Activated T-cell treated with anti-CD3 and anti-CD28 coated beads, Interleukin-2, amount 50 U/mL, for 4 hours (primary cell): ENCODE measurements at places on chromosomes 1 and 21.
A peak's percentile ranks its signal among the peaks of the same experiment; 100 is the strongest.

GRCh38 chr1:114234408-114235124 is 80.9 kb upstream of the SYT6 start:
- DNase-seq: no peak

- no peak for DNase-seq
Observed at GRCh38 chr1:28161751-28162150, 14.7 kb downstream of the PTAFR start.

DNA sequence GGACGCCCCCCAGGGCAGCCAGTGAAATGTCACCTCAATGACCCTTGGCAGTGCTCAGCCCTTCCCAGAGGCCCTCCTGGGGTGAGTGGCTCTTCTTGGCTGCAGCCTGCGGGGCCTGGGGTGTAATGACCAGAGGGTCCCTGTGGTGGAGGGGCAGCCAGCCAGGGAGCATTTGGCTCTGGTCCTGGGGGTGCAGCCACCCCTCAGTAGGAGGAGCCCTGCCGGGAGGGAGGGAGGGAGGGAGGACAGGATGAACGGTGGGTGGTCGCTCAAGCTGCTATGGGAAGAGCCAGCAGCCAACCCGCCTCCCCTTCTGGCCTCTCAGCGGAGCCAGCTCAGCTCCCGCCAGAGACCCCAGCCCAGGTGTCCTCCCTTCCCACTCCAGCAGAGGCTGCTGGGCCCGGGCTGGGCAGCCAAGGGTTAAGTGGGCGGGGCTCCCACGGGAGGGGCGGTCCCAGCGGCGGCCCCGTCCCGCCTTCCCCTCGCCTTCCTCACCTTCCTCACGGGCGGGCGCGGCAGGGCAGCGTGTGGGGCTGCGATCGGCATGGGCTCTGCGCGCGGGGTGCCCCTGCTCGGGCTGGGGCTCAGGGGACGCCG is 9.0 kb upstream of the PLCH2 start:
- DNase-seq: no peak

GRCh38 chr21:35428489-35428888 is 379.4 kb upstream of the RUNX1 start:
- peak; percentile 40 for DNase-seq

GRCh38 chr21:33696465-33696864 is 54.2 kb downstream of the ITSN1 start:
- no peak for DNase-seq

GRCh38 chr21:29157080-29157479 is 26.6 kb downstream of the MAP3K7CL start:
- no peak for DNase-seq

- no peak for DNase-seq
Observed at GRCh38 chr1:228079013-228079412, 3.5 kb upstream of the ARF1 start.

DNA sequence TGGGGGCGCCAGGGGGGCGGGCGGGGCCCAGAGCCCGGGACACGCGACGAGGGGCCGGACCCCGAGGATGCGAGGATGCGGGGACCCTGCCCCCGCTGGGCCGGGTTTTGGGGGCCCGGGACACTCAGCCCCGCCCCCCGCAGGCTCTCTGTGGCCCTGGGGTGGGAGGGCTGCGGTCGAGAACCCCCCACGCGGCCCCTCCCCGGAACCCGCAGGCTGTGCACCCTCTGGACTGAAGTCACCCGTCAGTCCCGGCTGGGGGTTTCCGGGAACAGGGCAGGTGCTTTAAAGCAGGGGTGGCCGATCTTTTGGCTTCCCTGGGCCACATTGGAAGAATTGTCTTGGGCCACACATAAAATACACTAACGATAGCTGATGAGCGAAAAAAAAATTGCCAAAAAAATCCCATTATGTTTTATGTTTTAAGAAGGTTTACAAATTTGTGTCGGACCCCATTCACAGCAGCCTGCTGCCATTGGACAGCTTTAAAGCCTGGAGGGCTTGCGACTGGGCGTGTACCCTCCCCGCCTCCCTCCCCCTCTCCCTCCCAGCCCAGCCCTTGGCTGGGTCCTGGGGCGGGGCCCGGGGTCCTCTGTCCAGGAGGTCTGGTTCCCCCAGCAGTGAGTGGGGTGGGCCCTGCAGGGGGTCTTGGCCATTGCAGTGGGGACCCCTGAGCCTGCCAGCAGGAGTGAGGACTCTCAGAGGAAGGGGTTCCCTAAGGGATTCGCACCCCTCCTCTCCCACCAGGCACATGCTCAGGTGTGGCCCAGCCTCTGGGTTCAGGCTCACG is 21.6 kb upstream of the C1orf159 start:
- peak; percentile 72 for DNase-seq

DNA sequence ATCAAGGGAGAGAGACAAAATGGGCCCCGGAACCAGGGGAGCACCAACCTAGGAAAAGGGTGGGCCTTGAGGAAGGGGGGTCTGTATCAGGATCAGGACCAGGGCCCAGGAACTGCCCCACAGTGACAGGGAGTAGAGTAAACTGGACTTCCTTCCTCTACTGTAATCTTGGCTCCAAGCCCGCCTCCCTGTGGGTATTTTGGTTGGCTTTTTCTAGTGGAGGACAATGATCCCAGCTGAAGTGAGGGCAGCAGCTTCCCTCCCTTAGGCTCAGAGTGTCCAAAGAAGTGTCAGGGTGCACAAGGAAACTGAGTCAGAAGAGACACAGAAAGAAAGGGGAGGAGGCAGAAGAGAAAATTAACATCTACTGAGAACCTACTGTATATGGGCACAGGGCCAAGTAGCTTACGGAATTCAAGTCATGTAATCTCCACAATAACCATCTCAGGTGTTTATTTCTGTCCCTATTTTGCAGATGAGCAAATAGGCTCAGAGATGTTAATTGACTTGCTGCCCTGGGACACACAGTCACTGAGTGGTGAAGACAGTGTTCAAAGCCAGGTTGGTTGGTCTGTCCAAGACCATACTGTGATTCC is 4.8 kb downstream of the UBQLN4 start:
- DNase-seq: no peak

GRCh38 chr1:183048087-183049085 is 25.2 kb downstream of the LAMC1 start:
- no peak for DNase-seq

- no peak for DNase-seq
Observed at GRCh38 chr1:112887599-112888283, 68.3 kb downstream of the SLC16A1 start.

DNA sequence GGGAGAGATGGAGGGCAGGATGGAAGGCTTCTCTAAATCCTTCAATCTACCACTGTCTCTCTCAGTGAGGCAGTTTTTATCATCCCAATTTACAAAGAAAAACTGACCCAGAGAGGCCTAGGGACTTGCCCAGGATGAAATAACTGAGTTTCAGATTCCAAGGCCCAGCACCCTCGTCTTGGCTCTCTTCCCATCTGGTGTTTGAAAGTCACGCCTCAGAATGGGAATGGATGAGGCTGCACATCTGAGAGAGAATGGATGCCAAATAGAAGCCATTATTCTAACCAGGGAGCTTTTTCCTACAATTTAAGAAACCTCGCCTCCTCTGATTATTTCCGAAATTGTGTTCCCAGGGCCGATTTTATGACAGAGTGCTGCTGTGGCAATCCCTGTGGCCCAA is 10.6 kb upstream of the KCNN3 start:
- DNase-seq: no peak

- no peak for DNase-seq
Observed at GRCh38 chr1:29712801-29713200, 476.5 kb downstream of the PTPRU start.

- DNase-seq: no peak
Observed at GRCh38 chr1:211487082-211487481, 4.9 kb downstream of the RD3 start.

DNA sequence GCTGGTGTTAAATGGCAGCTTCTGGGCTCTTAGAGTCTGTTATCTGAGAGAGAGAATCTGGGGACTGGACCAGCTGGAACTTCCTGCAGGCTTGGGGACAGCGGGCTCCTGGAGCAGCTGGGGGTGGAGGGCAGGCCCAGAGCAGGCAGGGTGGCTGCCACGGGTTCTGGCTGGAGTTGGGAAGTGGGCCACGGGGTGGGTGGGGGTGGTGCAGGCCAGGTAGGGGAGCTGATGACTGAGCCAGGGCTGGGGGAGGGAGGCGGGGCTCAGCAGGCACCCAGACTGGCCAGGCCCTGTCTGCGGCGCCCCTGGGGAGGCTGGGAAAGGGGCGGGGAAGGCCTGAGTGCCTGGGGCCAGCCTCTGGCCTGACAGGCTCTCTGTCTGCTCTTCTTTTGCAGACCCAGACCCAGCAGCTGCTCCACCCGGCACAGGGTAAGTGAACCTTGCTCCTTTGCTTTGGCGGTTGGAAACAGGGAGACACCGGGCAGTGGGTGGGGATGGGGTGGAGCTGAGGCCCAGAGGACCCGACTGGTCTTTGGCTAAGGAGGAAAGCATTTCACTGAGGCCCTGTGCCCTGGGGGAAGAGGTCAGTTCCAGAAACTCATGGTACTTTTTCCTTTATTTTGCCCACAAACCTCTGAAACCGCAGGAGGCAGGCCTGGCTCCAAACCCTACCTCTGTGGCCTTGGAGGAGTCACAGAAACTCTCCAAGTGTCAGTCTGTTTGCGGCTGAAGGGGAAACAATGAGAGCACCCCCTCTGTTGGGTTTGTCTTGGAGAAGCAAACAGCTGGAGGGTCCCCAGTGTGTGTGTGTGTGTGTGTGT is 48.8 kb downstream of the ARHGEF10L start:
- no peak for DNase-seq

GRCh38 chr1:231240531-231240882 is 505 bp upstream of the GNPAT start:
- no peak for DNase-seq

DNA sequence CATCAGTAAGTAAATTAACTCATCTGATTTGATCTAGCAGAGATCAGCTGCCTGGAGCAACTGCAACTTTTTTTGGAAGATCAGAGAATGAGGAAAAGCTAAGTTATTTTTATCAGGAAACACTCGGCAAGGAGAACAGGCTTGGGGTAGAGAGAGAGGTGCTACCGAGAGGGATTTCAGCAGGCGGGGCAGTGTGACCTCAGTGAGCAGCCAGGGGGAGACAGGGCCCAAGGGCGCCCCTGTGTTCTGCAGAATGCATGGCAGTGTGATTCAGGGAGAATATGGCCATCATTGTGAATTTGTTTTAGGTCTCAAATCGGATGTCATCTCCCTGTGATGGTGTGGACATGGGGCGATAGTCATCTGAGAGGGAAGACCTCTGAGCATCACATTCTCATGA is 484.1 kb upstream of the VAMP3 start:
- no peak for DNase-seq

DNA sequence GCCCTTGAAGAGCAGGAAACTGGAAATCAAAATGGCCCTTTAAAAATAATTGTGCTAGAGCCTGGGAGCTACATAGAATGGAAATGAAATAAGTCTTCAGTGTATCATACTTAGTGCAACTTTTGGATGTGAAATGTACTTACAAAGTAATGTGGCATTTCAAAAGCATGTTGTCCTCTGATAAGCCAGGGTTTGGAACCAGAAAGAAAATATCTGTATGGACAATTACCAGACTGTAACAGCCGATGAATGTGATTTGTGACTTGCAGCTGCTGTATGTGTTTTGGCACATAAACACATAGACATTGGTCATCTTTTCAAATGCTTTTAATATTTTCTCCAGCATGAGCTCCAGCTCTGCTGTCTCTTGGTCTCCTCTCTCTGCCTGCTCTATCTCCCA is 546.4 kb downstream of the OMA1 start:
- DNase-seq: no peak

DNA sequence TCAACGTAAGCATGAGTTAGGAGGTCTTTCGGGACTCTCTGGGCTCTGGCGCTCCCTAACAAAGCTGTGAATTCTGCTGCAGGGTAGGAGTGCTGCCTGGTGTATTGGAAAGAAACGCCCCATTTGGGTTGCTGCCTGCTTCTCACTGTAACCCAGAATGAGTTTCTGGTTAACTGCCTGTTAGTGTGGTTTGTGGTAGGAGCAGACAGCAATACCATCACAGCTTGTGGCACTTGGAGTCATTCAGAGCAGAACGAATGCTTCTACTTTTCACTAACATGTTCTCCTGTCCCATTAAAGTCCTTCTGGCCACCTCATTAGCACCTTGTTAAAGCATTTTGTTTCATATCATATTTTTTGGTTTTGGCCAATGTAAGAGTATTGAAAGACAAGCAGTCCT is 18.1 kb downstream of the MAP3K7CL start:
- DNase-seq: no peak

- DNase-seq: no peak
Observed at GRCh38 chr1:100065969-100066227, 66.8 kb downstream of the SASS6 start.

DNA sequence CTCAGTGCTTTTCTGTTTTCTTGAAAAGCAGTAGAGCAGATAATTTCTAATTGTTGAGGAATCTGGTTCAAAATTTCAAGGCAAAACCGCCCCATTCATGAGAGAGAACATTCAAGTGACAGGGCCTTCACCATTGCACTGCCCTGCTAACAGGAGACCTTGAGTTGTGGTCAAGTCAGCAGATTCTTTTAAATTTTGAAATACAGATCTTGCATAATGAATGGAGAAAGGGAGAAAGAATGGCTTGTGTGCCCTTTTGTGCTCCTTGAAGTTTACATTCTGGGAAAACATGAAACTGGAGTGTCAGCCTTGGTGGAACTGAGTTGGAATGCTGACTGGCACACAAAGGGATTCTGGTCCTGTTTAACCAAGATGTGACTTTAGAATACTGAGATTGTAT is 164.5 kb upstream of the UBE2U start:
- DNase-seq: no peak

GRCh38 chr1:228039986-228040385 is 33.2 kb downstream of the WNT3A start:
- DNase-seq: no peak

- DNase-seq: no peak
Observed at GRCh38 chr1:26733982-26734381, 38.2 kb downstream of the ARID1A start.

DNA sequence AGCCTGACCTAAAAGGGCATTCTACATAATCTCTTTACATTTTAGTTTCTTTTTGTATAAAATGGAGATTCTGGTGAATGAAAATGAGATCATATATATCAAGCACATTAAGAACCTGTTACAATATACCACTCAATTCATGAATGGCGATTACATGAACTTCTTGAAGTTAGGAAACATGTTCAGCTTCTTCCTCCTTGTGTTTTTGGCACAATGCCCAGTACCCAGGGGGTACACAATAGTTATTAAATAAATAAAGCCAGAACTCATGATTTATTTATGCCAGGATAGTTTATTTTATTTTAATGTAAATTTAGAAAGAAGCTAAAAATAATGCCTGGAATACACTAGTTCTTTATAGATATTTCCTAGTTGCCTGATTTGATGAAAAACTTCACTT is 186.0 kb upstream of the PTGFR start:
- DNase-seq: no peak

GRCh38 chr1:228723287-228723686 is 12.0 kb upstream of the RHOU start:
- DNase-seq: no peak

- no peak for DNase-seq
Observed at GRCh38 chr1:220336391-220337031, 64.3 kb upstream of the RAB3GAP2 start.
